ENCODE measurements at places on chromosomes 2 and 18.

- DNase-seq, result no peak
Measured at GRCh38 chr2:3266925-3267867, 110.4 kb downstream of the EIPR1 start.

DNA sequence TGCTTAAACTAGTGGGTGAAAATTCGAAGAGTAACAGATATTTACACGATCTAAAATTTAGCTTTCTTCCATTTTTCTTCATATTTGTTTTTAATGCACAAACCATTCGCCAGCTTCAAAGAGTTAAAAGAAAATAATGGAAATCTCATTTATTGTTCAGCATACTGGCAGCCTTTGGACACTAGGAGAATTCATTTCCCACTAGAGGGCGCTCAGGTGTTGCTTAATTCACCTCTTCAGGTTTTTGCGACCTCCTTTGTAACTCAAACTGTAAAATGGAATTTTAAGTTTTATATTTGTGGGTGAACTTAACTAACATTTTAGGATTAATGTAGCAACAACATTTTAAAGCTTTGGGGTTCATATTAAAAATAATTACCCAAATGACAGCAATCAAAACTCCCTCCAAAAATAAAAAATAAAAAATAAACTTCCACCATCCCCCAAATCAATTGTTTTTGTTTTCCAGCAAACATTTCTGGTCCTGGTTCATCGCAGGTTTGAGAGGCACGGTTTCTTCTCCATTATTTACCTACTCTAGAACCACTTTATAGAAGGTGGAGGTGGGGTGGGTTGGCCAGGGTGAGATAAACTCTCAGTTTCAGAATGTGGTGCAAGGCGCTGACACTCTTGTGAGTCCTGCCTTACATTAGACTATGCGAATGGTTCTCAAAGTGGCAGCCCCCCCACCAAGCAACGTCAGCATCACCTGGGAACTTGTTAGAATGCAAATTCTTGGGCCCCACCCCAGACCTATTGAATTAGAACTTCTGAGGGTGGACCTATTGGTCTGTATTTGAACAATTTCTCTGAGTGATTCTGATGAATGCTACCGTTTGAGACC, 24.7 kb upstream of the PNPT1 start:
- peak; percentile 69 for DNase-seq

DNA sequence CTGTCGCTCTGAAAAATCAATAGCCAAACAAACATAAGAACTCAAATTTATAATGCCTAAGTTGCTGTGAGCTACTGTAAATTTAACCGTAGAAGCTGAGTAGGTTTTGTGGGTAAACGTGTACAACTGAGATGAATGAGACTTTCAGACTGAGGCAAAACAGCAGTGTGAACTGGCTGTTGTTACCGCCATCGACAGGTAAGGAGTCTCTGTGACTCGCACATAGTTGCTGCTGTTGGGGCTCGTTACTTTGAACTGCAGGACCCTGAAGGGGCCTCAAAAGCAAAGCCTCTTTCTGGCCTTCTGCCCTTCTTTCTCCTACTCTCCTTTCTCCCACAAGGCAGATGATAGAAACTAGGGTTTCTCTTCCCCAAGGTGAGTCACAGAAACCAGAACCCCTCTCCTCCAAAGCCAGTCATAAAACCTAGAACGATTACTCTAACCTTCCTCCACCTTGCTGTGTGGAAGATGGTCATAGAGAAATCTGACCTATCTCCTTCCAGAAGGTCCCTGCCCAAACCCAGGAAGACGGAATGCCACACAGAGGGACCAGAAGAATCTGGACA, 101.2 kb downstream of the DLGAP1 start:
- DNase-seq, result no peak

DNA sequence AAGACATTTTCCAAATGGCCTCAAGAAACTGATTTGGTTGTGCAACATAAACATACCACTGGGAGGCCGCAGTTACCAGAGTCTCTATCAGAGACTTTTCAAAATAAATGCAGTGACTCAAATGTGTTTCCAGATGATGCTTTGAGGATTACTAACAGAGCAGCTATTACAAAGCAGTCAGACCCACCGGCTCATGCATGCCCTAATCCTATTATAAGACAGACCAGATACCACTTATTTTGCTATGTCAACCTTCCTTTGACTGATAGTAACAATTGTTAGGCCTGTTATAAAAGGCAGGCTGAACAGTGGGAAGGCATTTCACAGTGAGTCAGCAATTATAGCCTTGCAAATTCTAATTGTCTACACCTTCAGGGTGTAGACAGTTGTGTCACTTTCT, 217.7 kb downstream of the LRRTM1 start:
- DNase-seq, result no peak

DNA sequence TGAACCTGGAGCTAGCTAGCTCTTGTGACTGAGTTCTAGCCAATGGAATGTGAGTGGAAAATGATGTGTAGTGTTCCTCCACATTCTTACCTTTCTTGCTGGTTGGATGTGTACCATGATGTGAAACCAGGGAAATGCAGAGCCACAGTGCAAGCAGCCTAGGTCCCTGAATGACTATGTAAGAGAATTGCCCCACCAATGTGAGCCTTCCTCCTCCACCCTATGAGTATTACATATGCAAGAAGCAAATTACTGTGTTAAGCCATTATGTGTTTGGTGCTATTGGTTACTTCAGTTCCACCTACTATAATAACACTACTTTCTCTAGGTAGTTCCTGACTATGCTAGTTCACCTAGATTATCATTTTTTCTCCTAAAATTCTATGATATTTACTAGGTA, 39.6 kb downstream of the LCLAT1 start:
- DNase-seq, result no peak

DNA sequence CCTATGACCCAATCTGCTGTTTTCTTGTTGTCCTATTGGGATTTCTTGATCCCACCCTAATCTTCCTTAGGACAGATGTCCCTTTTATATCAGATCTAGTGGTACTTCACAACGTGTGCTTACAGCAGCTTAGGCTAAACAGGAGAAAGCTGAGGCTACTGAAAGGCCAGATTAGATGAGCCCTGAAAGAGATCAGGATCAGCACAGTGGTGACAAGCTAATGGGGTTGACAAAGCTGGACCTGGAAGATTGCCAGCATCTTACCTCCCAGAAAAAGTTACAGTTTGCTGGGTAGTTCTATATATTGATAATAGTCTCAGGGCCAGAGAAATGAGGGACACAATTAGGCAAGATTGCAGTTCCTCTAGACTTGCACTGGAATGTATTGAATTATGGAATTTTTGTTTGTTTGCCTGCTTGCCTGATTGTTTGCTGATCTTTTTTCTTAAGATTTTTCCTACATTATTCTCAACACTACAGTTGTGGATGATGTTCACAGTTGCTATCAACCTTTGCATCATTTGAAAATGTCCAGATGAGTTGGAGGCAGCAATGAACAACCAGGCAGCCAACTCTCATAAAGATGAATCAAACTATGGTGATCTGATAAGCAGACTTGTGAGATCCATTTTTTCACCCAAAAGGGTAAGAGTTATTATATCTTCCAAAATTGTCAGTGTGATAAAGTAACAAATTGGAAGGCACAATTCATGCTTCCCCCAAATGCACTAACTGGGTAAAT, 49.1 kb upstream of the PIK3C3 start:
- DNase-seq, result no peak

DNA sequence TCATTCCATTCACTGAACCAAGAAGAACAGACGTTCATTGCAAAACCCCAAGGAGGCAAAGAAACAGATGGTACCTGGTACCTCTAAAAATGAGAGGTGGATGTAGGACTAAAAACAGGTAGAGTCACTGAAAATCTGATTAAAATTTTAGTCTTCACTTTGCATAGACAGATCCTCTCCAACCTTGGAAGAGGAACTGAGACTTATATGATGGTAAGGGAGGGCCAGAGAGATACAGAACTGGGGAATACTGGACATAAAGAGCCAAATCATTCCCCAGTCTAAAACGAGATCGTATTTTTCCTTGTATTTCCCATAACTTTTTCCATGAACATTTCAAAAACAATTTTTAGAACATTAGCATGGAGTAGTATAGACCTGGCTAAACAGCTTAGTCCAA, 59.7 kb upstream of the SPOPL start:
- DNase-seq, result no peak

- no peak for DNase-seq
Measured at GRCh38 chr2:220334210-220334609, 706.8 kb downstream of the SLC4A3 start.

GRCh38 chr2:84846741-84847142, 34.1 kb downstream of the TRABD2A start:
- no peak for DNase-seq

GRCh38 chr2:99597616-99598015, 107.8 kb upstream of the REV1 start:
- no peak for DNase-seq

DNA sequence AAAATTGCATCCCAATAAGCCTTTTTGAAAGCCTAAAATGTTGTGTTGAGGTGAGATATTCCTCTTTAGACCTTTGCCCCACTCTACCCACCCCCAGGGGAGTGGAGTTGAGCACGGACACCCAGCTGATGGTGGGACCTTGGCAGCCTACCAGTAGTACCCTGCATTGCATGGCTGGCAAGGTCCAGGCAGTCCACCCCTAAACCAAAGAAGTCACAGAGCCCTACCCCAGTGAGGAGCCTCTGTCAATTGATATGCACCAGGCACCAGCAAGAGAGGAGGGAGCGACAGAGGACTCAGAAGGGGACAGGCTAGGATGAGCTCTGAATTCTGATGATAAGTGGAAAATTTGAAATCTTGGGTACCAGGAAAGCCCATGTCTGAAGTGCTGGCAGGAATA, 38.6 kb downstream of the MARCO start:
- no peak for DNase-seq

DNA sequence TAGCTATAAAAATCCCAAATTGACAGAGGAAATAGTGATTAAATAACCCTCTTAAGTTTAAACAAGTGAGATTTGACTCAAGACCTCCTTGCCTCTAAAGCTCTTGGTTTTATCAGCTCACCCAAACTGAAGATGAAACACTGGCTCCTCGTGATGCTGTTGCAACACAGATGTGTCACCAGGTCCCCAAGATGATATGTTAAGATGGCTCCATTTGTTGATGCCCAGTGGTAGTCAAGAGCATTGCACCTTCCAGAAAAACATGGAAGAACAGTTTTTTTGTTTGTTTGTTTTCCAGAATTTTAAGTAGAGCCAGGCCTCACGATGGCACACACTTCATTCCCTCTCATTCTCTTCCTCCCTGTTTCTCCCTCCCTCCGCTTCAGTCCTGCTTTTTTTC, 399.8 kb downstream of the TXNL1 start:
- DNase-seq, result no peak

DNA sequence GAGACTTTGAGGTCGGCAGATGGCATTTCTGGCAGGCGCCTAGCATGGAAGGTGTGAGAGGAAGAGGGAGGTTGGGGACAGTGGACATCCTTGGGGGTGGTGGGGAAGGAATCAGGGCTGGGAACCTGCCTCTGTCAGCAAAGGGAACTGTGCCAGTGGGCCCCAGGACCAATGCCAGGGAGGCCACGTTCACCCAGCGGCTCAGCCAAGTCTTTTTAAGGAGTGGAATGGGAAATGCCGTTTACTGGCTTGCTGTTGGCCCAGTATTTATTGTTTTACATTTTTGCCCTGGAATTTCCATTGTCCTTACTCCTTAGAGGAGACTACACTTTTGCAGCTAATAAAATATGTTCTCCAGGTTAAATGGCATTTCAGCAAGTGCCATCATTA, 135.2 kb downstream of the MCFD2 start:
- DNase-seq, result no peak

GRCh38 chr2:68098291-68098797, 35.5 kb upstream of the C1D start:
- no peak for DNase-seq

GRCh38 chr2:130796290-130796689, 40.4 kb upstream of the ARHGEF4 start:
- peak; percentile 33 for DNase-seq

DNA sequence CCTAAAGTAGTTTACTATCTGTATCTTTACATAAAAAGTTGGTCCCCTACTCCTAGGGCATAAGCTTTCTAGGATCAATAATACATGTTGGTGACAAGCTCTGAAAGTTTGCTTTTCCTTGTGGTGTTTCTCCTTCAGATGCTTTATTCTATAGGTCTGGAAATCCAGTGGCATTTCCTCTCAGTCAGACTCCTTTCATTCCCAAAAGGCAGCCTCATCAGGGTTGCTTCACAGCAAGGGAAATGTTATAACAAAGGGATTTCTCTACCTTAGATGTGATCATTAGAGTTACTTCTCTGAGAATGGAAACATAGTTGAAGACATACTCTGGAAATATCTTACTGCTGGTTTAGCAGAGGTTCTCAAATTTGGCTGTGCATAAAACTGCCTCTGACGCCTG, 1072.4 kb upstream of the ZEB2 start:
- no peak for DNase-seq

- no peak for DNase-seq
Measured at GRCh38 chr2:236840215-236840614, 245.5 kb upstream of the COPS8 start.

GRCh38 chr2:82411071-82411470, 2048.0 kb downstream of the SUCLG1 start:
- no peak for DNase-seq

- DNase-seq, result no peak
Measured at GRCh38 chr2:119425119-119425405, 6.6 kb upstream of the TMEM37 start.

GRCh38 chr18:13756671-13757070, 30.2 kb downstream of the RNMT start:
- no peak for DNase-seq

GRCh38 chr2:47277187-47277586, 122.1 kb upstream of the STPG4 start:
- DNase-seq, result no peak

DNA sequence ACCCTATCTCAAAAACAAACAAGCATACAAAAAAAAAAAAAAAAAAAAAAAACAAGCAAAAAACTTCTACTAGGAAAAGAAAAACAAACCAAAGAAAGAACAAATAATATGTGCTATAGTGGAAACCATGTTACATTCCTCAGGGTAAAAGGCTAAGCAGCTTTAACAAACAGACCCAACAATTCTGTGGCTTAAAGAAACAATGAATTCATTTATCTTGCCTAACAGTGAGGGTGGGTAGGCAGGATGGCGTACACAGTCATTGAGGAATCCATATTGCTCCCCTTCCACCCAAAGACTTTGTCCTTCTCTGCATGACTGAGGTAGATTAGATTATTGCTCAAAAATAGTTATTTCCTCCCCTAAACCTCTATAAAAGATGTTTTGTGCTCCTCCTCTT, 63.1 kb upstream of the ITGA6 start:
- no peak for DNase-seq
